ENCODE measurements at places on chromosomes 16 and 17.
A peak's percentile ranks its signal among the peaks of the same experiment; 100 is the strongest.

GRCh38 chr17:40813804-40814203, 8.6 kb downstream of the KRT10 start:
- no peak for DNase-seq

- DNase-seq, result no peak
Observed at GRCh38 chr17:44352828-44353671, 7.9 kb downstream of the GRN start.

GRCh38 chr17:50106393-50107131, 11.4 kb downstream of the PDK2 start:
- DNase-seq, result no peak

GRCh38 chr17:41801374-41802271, 10.1 kb downstream of the P3H4 start:
- peak; percentile 69 for DNase-seq

DNA sequence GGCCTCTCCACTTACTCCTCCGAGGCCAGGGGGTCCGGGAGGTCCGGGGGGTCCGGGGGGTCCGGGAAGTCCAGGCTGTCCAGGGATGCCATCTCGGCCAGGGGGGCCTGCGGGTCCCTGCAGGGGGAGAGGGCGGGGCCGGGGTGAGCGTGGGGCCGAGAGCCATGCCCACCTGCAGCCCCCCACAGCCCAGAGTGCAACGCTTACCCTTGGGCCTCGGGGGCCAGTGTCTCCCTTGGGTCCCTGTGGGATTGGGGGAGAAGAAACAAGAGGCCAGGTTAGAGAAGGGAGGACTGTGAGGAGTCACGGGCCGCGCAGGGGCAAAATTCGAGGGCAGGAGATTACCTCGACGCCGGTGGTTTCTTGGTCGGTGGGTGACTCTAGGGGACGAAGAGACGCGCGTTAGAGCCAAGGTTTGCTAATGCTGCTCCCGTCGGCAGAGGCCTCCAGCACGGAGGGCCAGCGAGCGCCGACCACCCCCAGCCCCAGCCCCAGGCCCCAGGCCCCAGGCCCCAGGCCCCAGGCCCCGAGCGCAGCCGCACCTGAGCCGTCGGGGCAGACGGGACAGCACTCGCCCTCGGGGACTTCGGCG, 2.1 kb downstream of the COL1A1 start:
- no peak for DNase-seq

- no peak for DNase-seq
Observed at GRCh38 chr16:3781421-3781820, 64.1 kb upstream of the TRAP1 start.
